Lung (tissue), 17 donors: ENCODE measurements at places on chromosomes 16 and 17. TPM values are rescaled to one million over a fixed set of nuclear protein-coding genes. Genes with fewer than 3 reads are reported as not detected.

The AOC2 gene
- total RNA-seq, result 1.6 TPM

The DPEP3 gene
- 0.51 TPM for total RNA-seq

DNA sequence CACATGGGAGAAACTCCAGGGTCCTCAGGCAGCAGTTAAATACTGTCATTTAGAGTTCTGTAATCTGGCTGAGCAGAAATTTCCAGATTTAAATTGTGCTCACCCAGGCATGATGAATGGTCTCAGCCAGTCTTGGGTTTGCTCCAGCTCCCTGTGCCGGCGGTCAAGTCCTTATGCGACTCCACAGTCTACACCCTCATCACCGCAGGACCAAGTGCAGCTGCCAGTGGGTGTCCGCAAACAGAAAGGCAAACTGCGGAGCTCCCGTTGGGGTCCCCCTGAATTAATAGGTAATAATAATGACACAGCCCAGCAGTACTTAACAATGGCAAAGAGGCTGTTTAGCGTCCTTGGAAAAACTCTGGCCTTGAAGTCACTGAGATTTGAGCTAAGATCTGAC lies 3.9 kb upstream of the CACNG4 start:
- no peak overlapping the region for H3K4me3 ChIP-seq
- H3K27ac ChIP-seq, result no peak overlapping the region
- H3K27me3 ChIP-seq, result peaks cover 33% of the 10 kb centered on the region

DNA sequence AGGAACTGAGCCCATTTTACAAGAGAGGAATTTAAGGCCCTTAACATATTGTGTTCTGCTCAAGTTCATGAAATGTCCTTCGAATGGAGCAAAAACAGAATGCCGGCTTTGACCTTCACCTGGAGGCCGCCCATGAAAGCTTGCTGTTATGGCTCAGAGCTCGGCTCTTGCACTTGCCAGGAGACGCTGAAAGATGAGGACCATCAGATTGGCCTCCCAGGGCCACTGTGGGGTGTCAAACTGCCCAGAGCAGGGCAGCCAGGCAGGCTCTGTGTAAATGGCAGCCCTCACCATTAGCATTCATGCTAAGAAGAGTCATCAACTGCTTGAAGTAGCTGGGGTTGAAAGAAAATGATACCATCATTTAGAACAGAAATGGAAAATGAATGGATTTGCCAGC lies 39.3 kb downstream of the IL21R start:
- H3K4me1 ChIP-seq, result no peaks in the 10 kb centered on the region
- no peak overlapping the region for H3K4me3 ChIP-seq
- no peaks in the 10 kb centered on the region for H3K36me3 ChIP-seq
- DNase-seq, result no peak

GRCh38 chr16:11283820-11284248 lies 2.7 kb upstream of the PRM1 start:
- H3K27me3 ChIP-seq, result no peaks in the 10 kb centered on the region
- peaks cover 2% of the 10 kb centered on the region for H3K4me1 ChIP-seq
- H3K4me3 ChIP-seq, result no peak overlapping the region
- H3K36me3 ChIP-seq, result no peaks in the 10 kb centered on the region
- H3K27ac ChIP-seq, result no peak overlapping the region

DNA sequence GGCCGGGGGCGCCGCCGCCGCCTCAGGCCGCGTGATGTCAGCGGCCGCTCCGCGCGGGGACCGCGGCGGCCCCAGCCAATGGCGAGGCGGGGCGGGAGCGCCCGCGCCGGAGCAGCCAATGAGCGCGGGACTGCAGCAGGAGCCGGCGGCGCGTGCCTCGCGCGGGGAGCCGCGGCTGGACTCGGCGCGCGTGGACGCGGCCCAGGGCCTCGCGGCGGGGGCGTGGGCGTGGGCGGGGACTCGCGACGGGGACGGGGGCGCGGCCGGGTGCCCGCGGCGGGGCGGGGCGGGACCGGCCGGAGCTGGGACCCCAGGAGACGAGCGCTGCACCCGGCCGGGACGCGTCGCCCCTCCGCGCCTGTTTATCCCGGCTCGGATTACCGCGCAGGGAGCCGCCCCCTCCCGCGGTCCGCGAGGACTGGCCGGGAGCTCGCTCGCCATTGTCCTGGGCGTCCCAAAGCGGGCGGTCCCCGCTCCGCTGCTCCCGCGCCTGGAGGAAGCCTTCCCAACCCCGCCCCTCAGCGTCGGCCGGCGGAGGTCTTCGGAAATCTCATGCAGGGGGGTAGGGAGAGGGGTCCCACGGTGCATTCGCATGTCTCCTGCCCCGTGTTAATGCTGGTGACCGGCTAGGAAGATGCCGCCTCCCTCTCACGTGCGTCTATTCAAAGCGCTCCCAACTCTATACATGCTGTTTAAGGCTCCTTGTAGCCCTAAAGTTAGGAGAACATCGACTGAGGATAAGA lies at the start of gene RNF157:
Gene RNF157 (minus strand): TSS at position 33 of the 743 bp plus-strand sequence. CDS start 253 bp downstream, outside the sequence.
- no peaks in the 10 kb centered on the region for H3K4me1 ChIP-seq
- H3K4me3 ChIP-seq, result peak within 1 kb of the TSS; percentile 20
- no peaks in the 10 kb centered on the region for H3K36me3 ChIP-seq
- peaks cover 5% of the 10 kb centered on the region for H3K27me3 ChIP-seq

DNA sequence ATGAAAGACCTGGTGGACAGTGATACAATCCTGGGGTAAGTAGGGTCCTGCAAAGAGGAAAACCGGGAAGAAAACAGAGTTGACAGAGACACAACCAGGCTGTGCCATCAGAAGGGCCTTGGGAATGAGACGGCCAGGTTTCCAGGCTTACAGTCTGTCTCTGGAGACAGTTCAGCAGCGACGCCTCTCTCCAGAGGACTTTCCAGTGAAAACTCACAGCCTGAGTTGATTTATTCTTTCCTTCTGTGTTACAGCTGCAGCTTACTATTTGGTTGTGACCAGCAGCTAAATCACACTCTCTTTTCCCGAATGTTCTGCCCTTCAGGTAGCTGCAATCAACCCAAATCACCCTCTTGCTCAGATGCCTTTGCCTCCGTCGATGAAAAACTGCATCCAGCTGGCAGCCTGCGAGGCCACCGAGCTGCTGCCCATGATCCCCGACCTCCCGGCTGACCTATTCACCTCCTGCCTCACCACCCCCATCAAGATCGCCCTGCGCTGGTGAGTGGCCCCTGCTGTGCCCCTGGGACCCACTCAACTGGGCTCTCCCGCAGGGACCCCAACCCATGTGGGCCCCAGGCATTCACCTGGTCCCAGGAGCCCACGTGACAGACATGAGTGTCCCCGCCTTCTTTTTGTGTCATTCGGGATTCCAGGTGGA lies 209.2 kb downstream of the RPTOR start:
- H3K27ac ChIP-seq, result no peak overlapping the region
- no peaks in the 10 kb centered on the region for H3K27me3 ChIP-seq
- H3K4me1 ChIP-seq, result peaks cover 22% of the 10 kb centered on the region
- H3K4me3 ChIP-seq, result no peak overlapping the region

DNA sequence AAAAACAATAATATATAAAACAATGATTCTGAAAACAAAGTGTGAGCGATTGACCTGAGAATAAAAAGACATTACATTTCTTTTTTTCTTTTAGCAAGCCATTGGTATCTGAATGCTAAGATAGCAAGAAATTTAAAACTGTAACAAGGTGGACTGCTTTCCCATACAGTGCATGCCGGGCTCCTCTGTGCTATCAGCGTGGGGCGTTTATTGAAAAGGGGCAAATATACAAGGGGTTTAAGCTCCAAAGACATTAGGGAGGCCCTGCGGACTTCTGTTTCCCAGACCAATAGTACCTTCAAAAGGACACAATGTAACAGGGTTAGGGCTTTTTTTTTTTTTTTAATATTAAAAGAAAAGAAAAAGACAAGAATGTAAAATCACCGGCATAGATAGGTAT lies 261.3 kb downstream of the ZFHX3 start:
- H3K36me3 ChIP-seq, result no peaks in the 10 kb centered on the region
- H3K4me1 ChIP-seq, result no peaks in the 10 kb centered on the region
- DNase-seq, result no peak
- no peaks in the 10 kb centered on the region for H3K27me3 ChIP-seq
- no peak overlapping the region for H3K27ac ChIP-seq

- no peaks in the 10 kb centered on the region for H3K36me3 ChIP-seq
- H3K27ac ChIP-seq, result no peak overlapping the region
- H3K4me3 ChIP-seq, result no peak overlapping the region
Measured at GRCh38 chr17:76173474-76173873, 32.4 kb upstream of the FOXJ1 start.

GRCh38 chr17:57091186-57091618 lies 6.2 kb downstream of the AKAP1 start:
- peak overlapping the region; percentile 82 for H3K27ac ChIP-seq
- no peaks in the 10 kb centered on the region for H3K27me3 ChIP-seq
- no peaks in the 10 kb centered on the region for H3K36me3 ChIP-seq

GRCh38 chr16:4433228-4433627 lies 7.6 kb downstream of the DNAJA3 start:
- no peak for DNase-seq
- no peak overlapping the region for H3K27ac ChIP-seq
- H3K4me3 ChIP-seq, result no peak overlapping the region
- H3K36me3 ChIP-seq, result peaks cover 32% of the 10 kb centered on the region

DNA sequence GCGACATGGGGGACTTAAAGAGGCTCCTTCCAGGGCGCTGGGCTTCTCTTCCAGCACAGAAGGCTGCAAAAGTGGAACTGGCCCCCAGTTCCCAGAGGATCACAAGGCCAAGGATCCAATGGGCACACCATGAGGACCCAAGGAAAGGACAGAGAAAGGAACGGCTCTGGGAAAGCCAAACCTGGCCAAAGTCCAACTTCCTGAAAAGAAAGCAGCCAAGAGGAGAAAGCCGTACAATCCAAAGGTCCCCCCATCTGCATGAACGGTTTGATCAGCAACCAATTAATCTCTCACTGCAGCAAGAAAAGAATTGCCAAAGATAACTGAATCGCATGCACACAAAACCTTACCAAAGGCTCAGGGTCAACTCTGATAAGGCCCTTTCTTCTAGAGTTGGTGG lies 19.8 kb upstream of the ICAM2 start:
- H3K27ac ChIP-seq, result no peak overlapping the region
- peaks cover 13% of the 10 kb centered on the region for H3K36me3 ChIP-seq
- H3K4me3 ChIP-seq, result no peak overlapping the region
- no peaks in the 10 kb centered on the region for H3K4me1 ChIP-seq
- peak; percentile 37 for DNase-seq

GRCh38 chr17:61235001-61235826 lies 164.4 kb upstream of the TBX2 start:
- H3K27ac ChIP-seq, result no peak overlapping the region
- peaks cover 32% of the 10 kb centered on the region for H3K4me1 ChIP-seq
- no peaks in the 10 kb centered on the region for H3K36me3 ChIP-seq
- no peaks in the 10 kb centered on the region for H3K27me3 ChIP-seq
- DNase-seq, result no peak
- H3K4me3 ChIP-seq, result no peak overlapping the region

DNA sequence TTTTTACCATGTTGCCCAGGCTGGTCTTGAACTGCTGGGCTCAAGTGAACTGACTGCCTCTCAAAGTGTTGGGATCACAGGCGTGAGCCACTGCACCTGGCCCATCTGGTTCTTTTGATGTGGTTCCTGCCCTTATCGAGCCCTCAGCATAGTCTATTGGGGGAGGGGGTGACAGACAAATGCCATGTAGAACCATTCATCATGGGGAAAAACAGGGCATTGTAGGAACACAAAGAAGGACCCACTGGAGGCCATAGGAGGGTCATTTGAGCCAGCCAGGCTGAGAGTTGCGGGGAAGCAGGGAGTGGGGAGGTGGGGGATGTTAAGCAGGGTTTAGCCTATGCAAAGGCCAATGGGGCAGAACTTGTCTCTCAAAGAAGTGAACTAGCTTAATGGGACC lies 11.9 kb downstream of the SEC14L5 start:
- H3K27ac ChIP-seq, result no peak overlapping the region
- no peaks in the 10 kb centered on the region for H3K36me3 ChIP-seq
- DNase-seq, result no peak
- H3K27me3 ChIP-seq, result no peaks in the 10 kb centered on the region
- H3K4me3 ChIP-seq, result no peak overlapping the region
- H3K4me1 ChIP-seq, result no peaks in the 10 kb centered on the region

DNA sequence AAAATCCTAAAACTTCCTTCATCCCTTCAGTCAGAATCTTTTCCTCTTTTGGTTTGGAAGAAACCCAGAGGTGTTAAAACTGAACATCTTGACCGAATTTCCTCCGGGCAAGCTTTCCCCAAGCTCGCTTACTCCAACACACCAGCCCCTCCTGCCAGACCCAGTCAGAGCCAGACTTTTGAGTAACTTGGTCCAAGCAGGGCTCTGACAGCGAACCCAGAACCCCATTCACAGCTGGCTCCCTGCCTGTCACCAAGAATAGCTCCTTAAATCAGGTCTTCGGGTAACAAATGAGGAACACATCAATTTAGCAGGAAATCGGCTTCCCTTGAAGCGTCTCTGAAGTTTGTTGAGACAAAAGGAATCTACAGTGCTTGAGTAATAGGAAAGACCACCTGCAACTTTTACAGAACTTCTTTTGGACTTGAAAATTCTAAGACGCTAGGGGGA lies 27.3 kb downstream of the GAS7 start:
- peaks cover 3% of the 10 kb centered on the region for H3K4me1 ChIP-seq
- DNase-seq, result peak; percentile 50
- no peaks in the 10 kb centered on the region for H3K27me3 ChIP-seq
- peaks cover 6% of the 10 kb centered on the region for H3K36me3 ChIP-seq

DNA sequence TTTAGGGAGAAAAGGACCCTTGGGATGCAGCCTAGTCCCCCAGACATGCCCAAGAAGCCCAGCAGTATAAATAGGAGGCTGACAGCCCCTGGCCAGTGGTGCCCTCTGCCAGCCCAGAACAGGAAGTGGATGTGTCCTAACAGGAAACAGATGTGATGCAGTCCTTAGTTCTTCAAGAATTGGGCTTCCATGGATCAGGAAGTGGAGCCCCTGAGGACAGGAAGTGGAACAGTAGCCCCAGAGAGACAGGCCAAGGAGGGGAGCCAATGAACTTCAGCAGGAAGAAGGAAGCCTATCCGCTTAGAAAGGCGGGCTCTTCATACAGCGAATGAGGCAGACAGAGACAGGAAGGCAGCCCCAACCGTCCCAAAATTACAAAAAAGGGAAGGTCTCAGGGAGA lies 7.2 kb downstream of the CTF1 start:
- H3K27ac ChIP-seq, result peak overlapping the region; percentile 4
- no peaks in the 10 kb centered on the region for H3K27me3 ChIP-seq
- no peak overlapping the region for H3K4me3 ChIP-seq
- no peak for DNase-seq
- H3K4me1 ChIP-seq, result peaks cover 8% of the 10 kb centered on the region

DNA sequence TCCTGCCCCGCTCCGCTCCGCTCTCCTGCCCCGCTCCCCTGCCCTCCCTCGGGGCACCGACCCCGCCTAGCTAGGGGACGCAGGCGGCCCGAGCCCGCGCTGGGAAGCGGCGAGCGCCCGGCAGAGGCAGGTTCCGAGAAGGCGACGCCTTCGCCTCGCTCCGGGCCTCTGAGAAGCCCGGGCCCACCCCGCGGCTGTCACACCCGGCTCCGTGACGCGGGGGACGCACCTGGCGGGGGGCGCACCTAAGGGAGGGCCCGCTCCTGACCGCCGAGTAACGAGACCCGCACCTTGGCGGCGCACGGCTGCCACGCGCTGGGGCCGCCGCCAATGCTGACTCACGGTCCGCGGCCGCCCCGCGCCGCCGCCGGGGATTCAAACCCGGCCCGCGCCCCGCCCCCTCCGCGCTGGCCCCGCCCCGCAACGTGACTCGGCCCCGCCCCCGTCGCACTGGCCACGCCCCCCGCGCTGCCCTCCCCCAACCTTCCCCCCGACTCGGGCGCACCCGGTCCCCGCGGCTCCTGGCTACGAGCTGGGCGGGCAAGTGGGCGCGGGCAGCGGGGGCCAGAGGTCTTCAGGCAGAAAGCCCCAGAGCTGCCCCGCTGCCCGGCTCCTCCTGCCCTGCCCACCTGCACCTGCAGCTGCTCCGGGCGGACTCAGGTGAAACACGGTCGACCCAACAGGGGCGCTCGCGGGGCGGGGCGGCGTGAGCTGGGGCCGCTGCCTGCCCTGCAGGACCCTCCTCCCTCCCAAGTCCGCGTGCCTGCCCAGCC lies 27.8 kb downstream of the GNPTG start:
- peaks cover 5% of the 10 kb centered on the region for H3K36me3 ChIP-seq
- peak overlapping the region; percentile 78 for H3K27ac ChIP-seq
- peak overlapping the region; percentile 57 for H3K4me3 ChIP-seq
- peak; percentile 59 for DNase-seq
